ENCODE measurements at places on chromosomes 16 and 17.

- no peak for DNase-seq
Observed at GRCh38 chr17:68512960-68513474, 787 bp downstream of the PRKAR1A start.

DNA sequence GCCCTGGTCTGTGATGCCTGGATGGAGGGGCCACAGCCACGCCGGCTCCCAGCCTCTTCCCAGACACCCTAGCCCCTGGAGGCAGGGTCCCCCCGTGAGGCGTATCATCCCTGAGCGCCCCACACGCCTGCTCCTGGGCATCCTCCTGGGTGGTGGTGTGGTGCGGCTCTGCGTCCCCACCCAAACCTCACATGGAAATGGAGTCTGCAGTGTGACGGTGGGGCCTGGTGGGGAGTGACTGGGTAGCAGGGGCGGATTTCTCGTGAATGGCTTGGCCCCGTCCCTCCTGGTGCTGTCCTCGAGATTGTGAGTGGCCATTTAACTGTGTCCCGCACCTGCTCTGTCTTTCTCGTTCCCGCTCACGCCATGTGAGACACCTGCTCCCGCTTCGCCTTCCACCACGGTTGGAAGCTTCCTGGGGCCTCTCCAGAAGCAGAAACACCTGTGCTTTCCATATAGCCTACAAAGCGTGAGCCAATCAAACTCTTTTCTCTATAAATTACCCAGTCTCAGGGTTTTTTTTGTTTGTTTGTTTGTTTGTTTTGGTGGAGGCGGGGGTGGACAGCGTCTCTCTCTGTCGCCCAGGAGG, 5.9 kb upstream of the SSTR5 start:
- no peak for DNase-seq

DNA sequence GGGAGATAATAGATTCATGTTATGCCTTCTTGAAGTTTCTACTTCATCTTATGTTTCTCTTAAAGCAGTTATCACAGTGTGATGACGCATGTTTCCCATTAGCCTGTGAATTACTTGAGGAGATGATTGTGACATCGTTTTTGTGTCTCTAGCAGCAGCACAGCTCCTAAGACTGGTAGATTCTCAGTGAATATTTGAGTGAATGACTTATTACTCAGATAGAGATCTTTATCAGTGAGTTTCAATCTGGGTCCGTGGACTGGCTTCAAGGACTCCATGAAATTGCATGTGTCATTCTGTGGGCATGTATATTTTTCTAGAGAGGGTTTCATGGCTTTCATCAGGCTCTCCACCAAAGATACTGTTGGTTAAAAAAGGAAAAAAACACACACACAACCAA, 29.9 kb downstream of the YPEL2 start:
- DNase-seq: no peak

- DNase-seq: no peak
Observed at GRCh38 chr16:83143788-83144187, 517.0 kb downstream of the CDH13 start.

DNA sequence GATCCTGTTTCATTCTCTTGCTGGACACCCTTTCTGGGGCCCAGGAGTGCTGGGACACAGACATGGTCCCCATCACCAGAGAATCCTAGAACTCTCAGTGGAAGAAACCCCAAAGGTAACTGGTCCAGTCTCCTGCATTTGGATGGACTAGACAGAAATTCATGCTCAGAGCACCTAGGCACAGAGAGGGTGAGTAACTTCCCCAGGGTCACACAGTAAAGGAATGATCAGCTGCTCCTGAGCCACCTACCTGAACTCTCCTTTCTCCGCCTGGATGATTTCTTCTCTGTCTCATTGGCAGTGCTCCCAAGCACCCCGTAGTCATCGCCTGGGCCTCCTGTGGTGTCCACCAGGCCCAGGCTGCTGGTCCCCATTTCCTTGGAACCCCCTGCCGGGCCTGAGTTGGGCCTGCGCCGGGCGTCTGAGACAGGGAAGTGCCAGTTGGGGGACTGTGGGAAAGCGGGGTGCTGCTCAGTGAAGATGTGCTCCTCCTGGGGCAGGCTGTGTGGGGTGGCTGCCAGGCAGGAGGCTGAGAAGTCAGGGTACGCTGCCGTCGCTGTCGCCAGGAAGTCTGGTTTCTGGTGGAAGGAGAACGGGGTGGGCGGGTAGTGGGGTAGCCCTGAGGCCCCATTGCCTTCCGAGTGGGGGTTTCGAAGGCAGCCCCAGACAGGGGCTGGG, 767 bp downstream of the MEOX1 start:
- no peak for DNase-seq

GRCh38 chr16:73279451-73279850, 231.5 kb upstream of the ZFHX3 start:
- no peak for DNase-seq

GRCh38 chr16:55349867-55350266, 25.9 kb downstream of the IRX6 start:
- DNase-seq: no peak

GRCh38 chr17:68054296-68054900, 18.9 kb downstream of the KPNA2 start:
- no peak for DNase-seq

GRCh38 chr17:72192800-72193192, 72.0 kb downstream of the SOX9 start:
- DNase-seq: no peak

GRCh38 chr17:75077072-75077495, 10.7 kb upstream of the SLC16A5 start:
- DNase-seq: no peak

All from activated CD8-positive, alpha-beta memory T cell treated with anti-CD3 and anti-CD28 coated beads for 24 hours (primary cell).